Tongue (tissue), 3 donors: ENCODE measurements at places on chromosomes 12 and 14. TPM values are rescaled to one million over a fixed set of nuclear protein-coding genes. Genes with fewer than 3 reads are reported as not detected.

Gene MYO1A
- total RNA-seq: not detected

Gene LMNTD1
- total RNA-seq: not detected

Gene ANKRD33
- not detected for total RNA-seq

Gene FOXN4
- not detected for total RNA-seq

Gene TAS2R46
- 8.4 TPM for total RNA-seq

Gene SPTLC2
- 37.3 TPM for total RNA-seq

Gene HOMEZ
- total RNA-seq: 6.7 TPM

Gene DACT1
- total RNA-seq: 21.2 TPM

- DNase-seq: no peak
Observed at GRCh38 chr12:122076743-122077495, 1.6 kb upstream of the MLXIP start.

DNA sequence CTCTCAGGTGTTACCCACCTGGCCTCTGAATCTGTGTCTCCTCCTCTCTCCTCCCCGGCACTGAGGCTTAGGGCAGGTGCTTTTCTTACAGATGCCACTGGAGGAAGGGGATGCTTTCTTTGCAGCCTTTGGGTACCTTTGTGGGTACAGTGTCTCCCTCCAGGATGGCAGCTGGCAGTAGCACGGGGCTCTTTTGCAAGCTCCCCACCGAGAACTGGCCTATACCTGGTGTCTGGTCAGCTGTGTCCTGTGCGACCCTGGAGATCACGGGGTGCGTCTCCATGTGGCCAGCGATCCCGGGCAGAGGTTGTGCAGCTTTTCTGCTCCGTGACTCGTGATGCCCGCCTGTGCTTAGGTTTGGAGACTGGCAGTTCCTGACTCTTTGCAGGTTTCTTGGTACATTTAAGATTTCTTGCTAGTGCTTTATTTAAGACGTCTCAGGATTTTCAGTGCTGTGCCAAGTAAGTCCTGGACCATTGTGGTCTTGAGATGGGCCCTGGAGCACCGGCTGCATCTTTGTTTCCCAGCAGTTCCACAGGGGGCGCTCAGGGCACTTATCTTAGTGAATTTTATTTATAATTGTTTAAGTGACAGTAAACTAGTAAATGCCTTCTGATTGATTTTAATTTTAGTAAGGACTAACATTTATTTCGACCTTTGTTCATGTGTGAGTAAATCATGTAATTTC is 68.9 kb downstream of the DDX51 start:
- no peak for DNase-seq

- DNase-seq: peak; percentile 55
Observed at GRCh38 chr14:94921882-94922585, 152.1 kb upstream of the GSC start.

DNA sequence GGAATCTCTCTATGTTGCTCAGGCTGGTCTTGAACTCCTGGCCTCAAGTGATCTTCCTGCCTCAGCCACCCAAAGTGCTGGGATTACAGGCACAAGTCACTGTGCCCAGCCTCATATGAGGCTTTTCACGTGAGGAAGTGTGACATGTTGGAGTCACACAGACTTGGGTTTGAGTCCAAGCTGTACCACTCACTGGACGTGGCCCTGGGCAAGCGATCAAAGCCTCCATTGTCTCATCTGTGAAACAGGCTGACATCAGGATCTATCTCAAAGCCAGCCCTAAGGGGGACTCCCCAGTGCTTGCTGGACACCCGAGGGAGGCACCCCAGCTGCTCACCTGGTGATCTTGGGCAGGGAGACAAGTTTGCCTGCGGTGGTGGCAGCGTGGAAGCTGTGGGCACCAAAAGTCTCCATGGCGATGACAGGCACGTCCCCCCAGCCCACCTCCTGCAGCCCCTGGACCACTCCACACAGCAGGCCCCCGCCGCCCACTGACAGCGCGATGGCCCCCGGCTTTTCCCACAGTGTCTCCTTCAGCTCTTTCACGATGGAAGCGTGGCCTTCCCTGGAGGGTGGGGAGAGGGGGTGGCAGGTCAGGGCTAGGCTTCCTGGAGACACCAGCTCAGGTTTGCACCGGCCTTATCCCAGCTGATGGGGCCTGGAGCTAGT is 6.7 kb downstream of the SDS start:
- DNase-seq: no peak

DNA sequence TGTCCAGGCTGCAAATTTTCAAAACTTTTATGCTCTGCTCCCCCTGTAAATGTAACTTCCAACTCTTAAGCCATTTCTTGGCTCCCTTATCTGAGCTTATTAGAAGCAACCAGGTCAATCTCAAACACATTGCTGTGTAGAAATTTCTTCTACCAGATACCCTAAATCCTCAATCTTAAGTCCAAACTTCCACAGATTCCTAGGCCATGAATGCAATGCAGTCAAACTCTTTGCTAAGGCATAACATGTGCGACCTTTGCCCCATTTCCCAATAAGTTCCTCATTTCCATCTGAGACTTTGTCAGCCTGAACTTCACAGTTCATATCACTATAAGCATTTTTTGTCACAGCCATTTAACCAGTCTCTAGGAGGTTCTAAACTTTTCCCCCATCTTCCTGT is 64.5 kb downstream of the TMTC3 start:
- no peak for DNase-seq

- DNase-seq: no peak
Observed at GRCh38 chr12:87338681-87339080, 690.5 kb downstream of the C12orf50 start.

GRCh38 chr12:7645395-7646177 is 20.1 kb downstream of the APOBEC1 start:
- peak; percentile 54 for DNase-seq

DNA sequence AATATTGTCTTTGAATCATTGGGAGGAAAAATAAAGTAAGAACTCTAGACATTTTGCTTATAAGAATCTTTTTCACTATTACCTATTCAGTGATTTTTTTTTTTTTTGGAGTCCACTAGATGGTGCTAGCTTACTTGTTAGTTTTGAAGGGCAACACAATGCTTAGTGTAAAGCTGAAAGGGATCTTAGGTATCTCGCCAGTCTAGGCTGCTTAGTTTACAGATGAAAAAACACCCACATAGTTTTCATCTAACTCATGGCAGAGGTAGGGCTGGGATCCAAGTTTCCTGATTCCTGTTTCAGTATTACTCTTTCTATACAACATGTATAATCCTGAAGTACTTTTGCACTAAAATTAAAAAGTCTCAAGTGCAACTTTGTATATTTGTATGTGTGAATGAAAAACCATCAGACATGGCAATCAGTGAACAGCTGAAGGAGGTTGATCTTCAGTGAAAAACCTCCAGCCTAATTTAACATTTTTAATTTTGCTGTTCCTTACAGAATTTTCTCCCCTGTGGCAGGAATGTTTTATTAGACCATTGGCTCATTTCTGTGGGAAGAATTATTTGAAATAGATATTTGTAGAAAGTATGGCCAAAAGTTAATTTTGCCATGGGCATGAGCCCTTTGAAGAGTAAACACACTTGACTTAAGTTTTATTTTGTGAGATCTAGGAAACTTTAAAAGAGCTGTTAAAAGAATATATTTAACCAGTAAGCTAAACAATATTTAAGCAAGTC is 40.7 kb downstream of the LRRIQ1 start:
- peak; percentile 65 for DNase-seq

GRCh38 chr12:2287589-2287988 is 234.8 kb downstream of the CACNA1C start:
- DNase-seq: no peak
